ENCODE measurements at places on chromosomes 1 and 21. TPM values are rescaled to one million over a fixed set of nuclear protein-coding genes. Genes with fewer than 3 reads are reported as not detected.

The S100A7A gene
- polyA plus RNA-seq, result not detected

The MYOM3 gene
- polyA plus RNA-seq, result not detected

DNA sequence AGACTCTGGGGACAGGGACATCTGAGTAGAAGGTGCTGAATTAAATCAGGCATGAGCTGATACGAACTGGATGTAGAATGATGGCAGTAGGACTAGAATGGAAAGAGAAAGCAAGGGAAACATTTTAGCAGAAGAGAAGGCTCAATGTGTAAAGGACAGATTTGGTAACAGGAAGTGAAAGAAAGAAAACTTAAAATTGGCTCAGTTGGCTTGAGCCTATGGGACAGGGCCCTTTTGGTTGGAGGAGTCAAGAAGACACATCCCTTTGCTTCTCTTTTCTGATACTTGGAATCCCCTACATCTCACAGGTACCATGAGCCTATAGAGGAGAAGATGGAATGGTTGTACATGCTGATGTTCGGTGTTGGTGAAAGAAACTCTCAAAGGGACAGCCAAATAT lies 300.6 kb upstream of the PLXNA2 start:
- H3K36me3 ChIP-seq, result no peaks in the 10 kb centered on the region
- H3K4me1 ChIP-seq, result no peaks in the 10 kb centered on the region
- no peak for DNase-seq
- no peak overlapping the region for H3K27ac ChIP-seq

GRCh38 chr21:29193072-29193471 lies 62.6 kb downstream of the MAP3K7CL start:
- no peak overlapping the region for H3K4me3 ChIP-seq
- H3K27me3 ChIP-seq, result no peaks in the 10 kb centered on the region
- no peaks in the 10 kb centered on the region for H3K4me1 ChIP-seq
- H3K27ac ChIP-seq, result no peak overlapping the region

- H3K27ac ChIP-seq, result no peak overlapping the region
- H3K4me3 ChIP-seq, result no peak overlapping the region
- no peaks in the 10 kb centered on the region for H3K27me3 ChIP-seq
- DNase-seq, result peak; percentile 52
- peaks cover 8% of the 10 kb centered on the region for H3K4me1 ChIP-seq
These were observed 21.2 kb upstream of the ADAR start for GRCh38 chr1:154629061-154629674.

GRCh38 chr1:212814537-212815334 lies 23.0 kb downstream of the TATDN3 start:
- no peaks in the 10 kb centered on the region for H3K27me3 ChIP-seq
- peaks cover 8% of the 10 kb centered on the region for H3K4me1 ChIP-seq
- no peaks in the 10 kb centered on the region for H3K36me3 ChIP-seq

- H3K4me1 ChIP-seq, result no peaks in the 10 kb centered on the region
- no peak overlapping the region for H3K4me3 ChIP-seq
- no peak overlapping the region for H3K27ac ChIP-seq
- peaks cover 5% of the 10 kb centered on the region for H3K27me3 ChIP-seq
- DNase-seq, result no peak
These were observed 12.7 kb downstream of the CD34 start for GRCh38 chr1:207898260-207898659.
